D341Med (cell line): ENCODE measurements at places on chromosomes 12 and 14.

DNA sequence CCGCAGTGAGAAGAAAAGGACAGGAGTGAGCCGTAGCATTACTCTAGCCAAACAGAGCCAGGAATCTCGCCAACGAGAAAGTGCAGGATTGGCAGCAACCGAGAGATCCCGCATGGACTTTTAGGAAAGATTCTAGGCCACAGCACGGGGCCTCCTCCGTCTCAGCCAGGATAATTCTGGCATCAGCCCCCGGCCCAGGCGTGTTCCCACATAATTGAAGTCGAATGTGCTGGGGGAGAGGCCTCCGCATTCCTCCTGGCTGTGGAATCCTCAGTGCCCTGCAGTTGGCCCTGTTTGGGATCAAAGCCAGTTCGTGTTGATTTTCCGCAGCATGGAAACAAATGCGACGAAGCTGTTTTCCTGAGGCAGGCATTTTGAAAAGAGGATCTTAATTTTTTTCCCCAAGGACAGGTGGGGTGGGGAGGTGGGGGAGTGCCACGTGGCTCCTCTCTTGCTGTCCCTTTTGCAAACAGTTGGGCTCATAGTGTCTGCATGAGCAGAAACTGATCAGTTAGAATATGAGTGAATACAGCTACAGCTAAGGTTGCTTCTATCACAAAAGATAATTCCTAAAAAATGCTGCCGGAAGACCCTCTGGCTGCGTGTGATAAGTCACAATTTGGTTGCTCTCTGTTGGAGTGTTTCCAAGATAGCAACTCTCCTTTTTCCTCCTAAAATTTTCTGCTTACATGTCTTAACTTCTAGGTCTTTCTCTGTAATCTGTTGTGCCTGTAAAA is 37.3 kb upstream of the ATXN2 start:
- DNase-seq: peak; percentile 33

- DNase-seq: no peak
Observed at GRCh38 chr12:50218386-50218785, 51.2 kb upstream of the CERS5 start.

DNA sequence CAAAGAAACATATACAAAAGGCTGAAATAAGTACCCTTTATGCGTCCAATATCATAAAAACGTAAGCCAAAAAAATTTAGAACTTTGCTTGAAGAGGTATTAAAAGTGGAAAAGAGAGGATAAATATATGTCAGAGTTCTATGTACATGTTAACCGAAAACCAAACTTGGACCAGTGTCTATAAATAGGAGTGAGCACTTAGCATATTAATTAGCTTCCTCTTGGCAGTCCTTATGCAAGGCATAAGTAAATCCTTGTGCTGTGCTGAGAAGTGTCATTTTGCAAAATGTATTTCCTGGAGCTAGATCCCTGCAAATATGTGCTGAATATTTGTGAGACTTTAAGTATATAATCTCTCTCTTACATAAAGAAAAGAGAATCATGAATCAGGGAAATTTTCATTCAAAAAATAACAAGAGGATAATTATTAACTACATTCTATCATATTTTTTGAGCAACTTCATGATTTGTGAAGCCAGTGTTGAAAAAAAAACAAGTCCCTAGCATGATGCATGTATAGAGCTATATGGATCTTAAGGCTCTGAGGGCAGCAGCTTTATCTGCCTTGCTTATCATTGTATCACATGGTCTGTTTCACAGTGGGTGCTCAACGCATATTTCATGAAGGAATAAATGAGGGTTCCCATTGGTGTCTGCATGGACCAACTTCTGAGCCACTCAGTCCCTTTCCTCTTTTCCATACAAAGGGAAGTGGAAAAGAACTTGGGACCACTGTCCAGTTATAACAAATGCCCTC is 326.1 kb downstream of the PDZRN4 start:
- DNase-seq: no peak

DNA sequence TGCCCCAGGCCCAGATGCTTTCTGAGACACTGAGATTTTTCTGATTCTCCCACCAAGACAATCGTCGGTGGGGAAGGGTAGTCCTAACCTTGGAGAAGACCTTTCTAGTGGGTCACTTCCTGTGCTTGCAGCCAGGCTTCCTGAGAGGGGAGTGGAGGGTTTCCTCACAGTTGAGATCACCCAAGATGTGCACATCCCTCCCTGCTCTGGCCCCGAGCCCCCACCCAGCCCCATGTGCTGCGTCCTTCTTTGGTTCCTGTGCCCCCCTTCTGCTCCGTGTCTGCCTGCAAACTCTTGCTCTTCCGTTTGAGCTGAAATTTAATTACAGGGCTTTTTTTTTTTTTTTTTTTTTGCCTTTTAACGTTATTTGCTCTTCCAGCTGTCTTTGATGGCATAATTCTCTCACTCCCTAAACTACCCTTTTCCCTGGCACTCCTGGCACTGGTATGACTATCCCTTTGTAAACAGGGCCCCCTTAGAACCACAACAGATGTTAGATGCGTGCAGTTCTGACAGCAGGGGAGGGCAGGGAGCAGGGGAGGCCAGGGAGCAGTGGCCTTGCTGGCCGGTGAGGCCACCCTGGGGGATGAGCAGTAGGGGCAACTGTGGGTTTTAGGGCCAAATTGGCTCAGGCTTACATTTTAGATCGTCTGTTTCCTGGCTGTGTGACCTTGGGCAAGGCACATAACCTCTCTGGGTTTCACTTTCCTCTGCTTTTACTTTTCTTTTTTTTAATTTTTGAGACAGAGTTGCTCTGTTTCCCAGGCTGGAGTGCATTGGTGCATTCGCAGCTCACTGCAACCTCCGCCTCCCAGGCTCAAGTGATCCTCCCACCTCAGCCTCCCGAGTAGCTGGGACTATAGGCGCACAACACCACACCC is 144.5 kb downstream of the PHETA1 start:
- DNase-seq: no peak

GRCh38 chr12:22729957-22730443 is 105.0 kb downstream of the ETNK1 start:
- no peak for DNase-seq

GRCh38 chr14:93430315-93431035 is at the start of gene UNC79:
TSS of gene UNC79 (plus strand) at chr14:93430939. CDS start at chr14:93431030, 91 bp downstream.
- peak; percentile 86 for DNase-seq

DNA sequence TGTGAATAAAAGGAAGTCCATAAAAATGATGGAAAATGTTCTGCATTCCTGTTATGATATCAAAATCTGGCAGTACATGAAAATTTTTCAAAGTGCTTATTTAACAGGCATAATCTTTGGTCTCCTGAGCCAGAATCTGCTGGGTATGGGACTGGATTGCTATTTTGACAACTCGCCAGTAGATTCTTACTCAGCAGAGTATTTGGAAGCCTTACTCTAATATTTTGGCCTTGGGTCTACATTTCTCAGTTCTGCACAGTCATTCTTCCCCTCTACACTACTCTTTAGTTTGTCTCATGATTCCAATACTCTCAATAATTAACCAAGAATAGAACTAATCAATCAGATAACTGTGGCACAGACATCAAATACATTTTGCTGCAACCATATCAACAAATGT is 1.1 kb upstream of the SLCO1B1 start:
- no peak for DNase-seq
